ENCODE measurements at places on chromosomes 4 and X. TPM values are rescaled to one million over a fixed set of nuclear protein-coding genes. Genes with fewer than 3 reads are reported as not detected.

Gene MAMLD1
- total RNA-seq = 3.6 TPM

Gene DHX15
- total RNA-seq = 106 TPM

Gene ARHGEF38
- total RNA-seq = not detected

Gene MEPE
- not detected for total RNA-seq

Gene XKRX
- total RNA-seq = 0.32 TPM

Gene C4orf51
- total RNA-seq = not detected

Gene SLC25A31
- total RNA-seq = not detected

Gene DGKK
- total RNA-seq = not detected

Gene TMPRSS11D
- total RNA-seq = not detected

Gene MAPK10
- total RNA-seq = 3.9 TPM

Gene SH3D19
- total RNA-seq = 145 TPM

Gene SMR3B
- total RNA-seq = not detected

Gene MORC4
- 13.0 TPM for total RNA-seq

Gene CD38
- total RNA-seq = not detected

Gene PDGFRA
- 240 TPM for total RNA-seq

Gene MAGEA8
- not detected for total RNA-seq

Gene PNMA6A
- total RNA-seq = 0.16 TPM

Gene TNIP2
- 51.7 TPM for total RNA-seq

Gene STK32B
- total RNA-seq = 0.36 TPM

Gene CCNB3
- total RNA-seq = not detected

Gene TMEM255A
- not detected for total RNA-seq

Gene PDZD4
- total RNA-seq = 1.1 TPM

Gene SYP
- 0.32 TPM for total RNA-seq

Gene GPR173
- 1.3 TPM for total RNA-seq

Gene PPP4R3C
- not detected for total RNA-seq

Gene ZNF41
- total RNA-seq = 3.8 TPM

Gene KIT
- total RNA-seq = 1.1 TPM

Gene FRMPD4
- total RNA-seq = 5.2 TPM

Gene HMGB3
- total RNA-seq = 4.5 TPM

Gene ZFYVE28
- total RNA-seq = 4.9 TPM

Gene ASB11
- not detected for total RNA-seq

Gene ERAS
- total RNA-seq = not detected

Gene CFAP47
- not detected for total RNA-seq

Gene STK26
- 3.6 TPM for total RNA-seq

Gene C1GALT1C1
- total RNA-seq = 23.5 TPM

Gene GABRG1
- not detected for total RNA-seq

Gene HERC6
- 1.8 TPM for total RNA-seq

Gene CLDN22
- not detected for total RNA-seq

Gene GC
- total RNA-seq = not detected

Gene ARR3
- total RNA-seq = not detected

Gene CLIC2
- 0.54 TPM for total RNA-seq

Gene CFI
- 10.7 TPM for total RNA-seq

Gene ITIH6
- total RNA-seq = not detected

Gene AP1AR
- total RNA-seq = 7.6 TPM

Gene MAGEB10
- total RNA-seq = not detected

Gene QDPR
- 18.8 TPM for total RNA-seq

Gene PSAPL1
- under 0.01 TPM for total RNA-seq

Gene HTN1
- not detected for total RNA-seq

Gene HMX1
- total RNA-seq = not detected

Gene SRPK3
- total RNA-seq = not detected

Gene CFAP99
- total RNA-seq = not detected

Gene USP26
- not detected for total RNA-seq
